Activated CD4-positive, alpha-beta T cell treated with anti-CD3 and anti-CD28 coated beads, Interleukin-2, amount 10 ng/mL, durations not matched to agents 24 days and 14 days (primary cell): ENCODE measurements at places on chromosomes 11 and 22. TPM values are rescaled to one million over a fixed set of nuclear protein-coding genes. Genes with fewer than 3 reads are reported as not detected.

DNA sequence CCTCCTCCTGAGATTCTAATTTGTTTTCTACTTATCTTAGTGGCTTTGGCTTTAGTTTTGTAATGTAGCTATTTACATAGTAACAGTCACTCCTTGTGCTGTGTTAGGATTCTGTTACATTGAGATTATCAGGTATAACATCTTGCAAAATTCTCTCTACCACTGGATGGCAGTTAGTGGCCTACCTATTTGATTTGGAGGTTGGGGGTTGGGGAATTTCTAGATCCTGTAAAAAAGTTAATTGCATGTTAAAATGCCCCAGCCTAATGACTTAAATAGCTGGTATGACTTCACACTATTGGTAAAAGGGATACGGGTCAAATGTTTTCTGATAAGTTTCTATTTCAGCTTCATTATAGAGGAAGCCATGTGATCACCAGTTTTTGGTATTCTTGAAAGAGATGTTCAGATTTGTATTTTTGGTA lies 2.8 kb downstream of the GRK3 start:
- no peak for DNase-seq

- DNase-seq, result peak; percentile 84
These were observed 14.2 kb downstream of the DTX4 start for GRCh38 chr11:59186130-59186594.

GRCh38 chr11:28480406-28480805 lies 372.2 kb downstream of the METTL15 start:
- DNase-seq, result no peak

GRCh38 chr11:48096588-48097525 lies 116.5 kb downstream of the PTPRJ start:
- DNase-seq, result no peak

DNA sequence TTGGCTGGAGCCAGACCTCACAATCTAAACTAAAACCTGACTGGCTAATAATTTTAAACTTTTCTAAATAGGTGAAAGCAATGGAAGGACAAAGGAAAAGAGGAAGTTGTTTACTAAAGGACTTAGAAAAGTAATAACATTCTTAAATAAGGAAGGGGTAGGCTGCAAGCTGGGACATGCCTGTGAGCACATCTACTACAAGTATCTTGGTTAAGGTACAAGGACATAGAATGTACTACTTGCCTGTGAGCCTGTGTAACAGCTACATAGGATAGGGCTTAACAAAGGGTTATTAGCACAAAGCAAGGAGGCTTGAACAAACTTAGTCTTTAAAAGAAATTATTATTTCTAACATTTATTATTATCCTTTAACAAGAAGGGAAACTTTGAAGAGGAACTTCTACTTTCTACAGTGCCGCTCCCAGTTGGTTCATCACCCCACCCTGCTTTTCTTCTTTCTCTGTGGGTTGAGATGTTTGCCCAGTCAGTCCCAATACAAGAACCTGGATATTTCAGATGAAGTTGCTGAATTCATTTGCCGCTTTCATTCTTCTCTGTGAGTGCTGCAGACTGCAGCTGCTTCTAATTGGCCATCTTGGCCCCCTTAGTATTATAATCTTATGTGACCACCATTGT lies 87.5 kb downstream of the PRMT3 start:
- DNase-seq, result no peak

GRCh38 chr11:12199231-12199948 lies 89.0 kb downstream of the MICAL2 start:
- no peak for DNase-seq

GRCh38 chr11:10550503-10551289 lies 9.7 kb upstream of the RNF141 start:
- DNase-seq, result no peak

GRCh38 chr22:29427176-29427760 lies 11.1 kb upstream of the RFPL1 start:
- DNase-seq, result no peak

DNA sequence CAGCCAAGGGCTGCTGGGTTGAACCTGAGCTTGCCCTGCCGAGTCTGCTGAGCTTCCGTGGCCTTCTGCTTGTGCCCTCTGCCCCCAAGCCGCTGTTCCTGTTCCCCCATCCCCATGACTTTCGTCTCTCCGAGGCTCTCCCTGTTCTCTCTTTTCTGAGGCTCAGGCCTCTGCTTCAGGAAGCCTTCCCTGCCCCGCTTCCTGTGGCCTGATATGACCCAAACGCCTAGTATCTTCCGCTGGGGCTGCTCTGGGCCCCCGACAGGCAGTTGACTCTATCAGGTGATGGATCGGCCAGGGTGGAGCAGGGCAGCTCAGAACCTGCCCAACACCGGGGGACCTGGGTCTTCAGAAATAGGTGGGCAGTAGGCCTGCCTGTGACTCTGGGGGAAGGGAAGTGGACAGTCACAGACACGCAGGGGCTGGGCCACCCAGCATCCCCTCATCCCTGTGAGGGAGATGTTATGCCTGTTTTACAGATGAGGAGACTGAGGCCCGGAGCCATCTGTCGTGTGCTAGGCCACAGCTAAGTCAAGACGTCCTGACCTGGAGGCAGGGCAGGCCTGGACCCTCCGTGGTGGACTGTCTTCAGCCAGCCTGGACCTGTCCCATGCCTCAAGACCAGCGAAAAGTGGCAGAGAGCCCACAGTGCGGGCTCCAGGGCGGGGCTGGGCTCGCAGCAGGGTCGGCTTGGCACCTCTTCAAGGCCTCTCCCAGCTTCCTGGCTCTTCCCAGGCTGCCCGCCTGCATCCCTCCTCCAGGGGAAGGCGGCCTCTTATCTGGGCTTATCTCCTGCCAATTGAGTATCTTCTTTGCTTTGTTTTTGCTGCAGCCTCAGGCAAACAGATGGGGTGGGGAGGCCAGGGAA lies 16.2 kb downstream of the BAD start:
- DNase-seq, result no peak

DNA sequence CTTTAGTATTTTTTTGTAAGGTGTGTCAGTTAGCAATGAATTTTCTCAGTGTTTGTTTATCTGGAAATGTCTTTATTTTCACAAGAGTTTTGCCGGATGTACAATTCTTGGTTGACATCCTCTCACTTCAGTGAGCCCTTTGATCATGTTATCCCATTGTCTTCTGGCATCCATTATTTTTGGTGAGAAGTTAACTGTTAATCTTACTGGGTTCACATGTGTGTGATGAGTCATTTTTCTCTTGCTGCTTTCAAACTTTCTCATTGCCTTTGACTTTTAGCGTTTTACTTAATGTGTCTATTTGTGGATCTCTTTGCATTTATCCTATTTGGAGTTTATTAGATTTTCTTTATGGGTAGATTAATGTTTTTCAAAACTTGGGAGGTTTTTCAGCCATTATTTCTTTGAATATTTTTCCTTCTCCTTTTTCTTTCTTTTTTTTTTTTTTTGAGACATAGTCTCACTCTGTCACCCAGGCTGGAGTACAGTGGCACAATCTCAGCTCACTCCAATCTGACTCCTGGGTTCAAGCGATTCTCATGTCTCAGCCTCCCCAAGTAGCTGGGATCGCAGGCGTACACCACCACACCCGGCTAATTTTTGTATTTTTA lies 100.5 kb upstream of the RRM1 start:
- DNase-seq, result no peak

DNA sequence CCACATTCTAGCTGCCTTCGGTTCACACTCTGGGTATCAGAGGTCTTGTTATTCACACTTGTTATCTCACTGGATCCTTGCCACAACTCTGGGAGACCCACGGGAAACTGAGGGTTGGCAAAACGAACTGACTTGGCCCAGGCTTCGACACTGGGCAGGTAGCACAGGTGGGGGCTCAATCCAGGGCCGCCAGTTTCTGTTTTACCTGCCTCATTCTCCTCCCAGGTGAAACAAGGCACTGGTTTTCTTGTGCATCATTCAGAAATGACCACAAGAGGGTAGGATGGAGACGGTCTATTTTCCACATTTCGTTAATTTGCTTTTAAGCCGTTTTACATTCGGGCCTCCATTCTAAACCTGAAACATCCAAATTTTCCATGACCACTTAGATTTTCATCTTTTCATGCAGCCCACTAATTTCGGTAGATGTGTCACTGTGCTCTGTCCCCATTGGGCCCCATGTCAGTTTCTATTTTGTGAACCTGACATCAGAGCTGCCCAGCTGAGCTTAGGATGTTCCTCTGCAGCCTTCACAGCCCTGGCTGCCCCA lies 108.1 kb downstream of the KIAA1671 start:
- peak; percentile 78 for DNase-seq

DNA sequence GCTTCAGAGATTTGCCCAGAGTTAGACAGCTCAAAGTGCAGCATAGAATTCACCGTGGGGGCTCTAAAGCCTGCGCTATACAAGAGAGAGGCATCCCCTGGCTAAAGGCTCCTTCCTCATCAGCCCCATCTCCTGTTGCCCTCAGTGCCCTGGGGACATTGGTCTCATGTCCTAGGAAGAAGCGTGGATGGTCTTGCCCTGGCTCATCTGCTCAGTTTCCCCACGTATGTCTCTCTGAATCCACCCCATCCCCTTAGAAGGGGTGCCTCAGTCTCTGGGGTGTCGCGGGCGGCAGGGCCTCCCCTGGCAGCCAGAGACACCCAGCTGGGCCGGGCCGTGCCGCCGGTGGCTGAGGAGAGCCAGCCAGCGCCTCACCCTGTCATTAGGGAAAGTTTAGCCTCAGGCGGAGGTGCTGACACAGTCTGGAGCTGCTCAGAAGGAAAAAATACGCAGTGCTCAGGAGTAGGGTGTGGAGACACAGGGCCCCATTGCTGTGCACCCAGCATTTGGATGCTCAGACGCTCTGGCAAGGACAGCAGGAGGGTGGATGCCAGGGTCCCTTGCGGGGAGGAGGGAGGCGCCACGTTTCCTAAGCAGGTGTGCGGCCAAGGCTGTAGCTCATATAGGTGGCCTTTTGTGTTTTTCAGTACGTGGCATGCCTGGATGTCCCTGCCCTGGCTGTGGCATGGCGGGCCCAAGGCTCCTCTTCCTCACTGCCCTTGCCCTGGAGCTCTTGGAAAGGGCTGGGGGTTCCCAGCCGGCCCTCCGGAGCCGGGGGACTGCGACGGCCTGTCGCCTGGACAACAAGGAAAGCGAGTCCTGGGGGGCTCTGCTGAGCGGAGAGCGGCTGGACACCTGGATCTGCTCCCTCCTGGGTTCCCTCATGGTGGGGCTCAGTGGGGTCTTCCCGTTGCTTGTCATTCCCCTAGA lies 1.3 kb downstream of the SLC39A13 start:
- DNase-seq, result no peak

DNA sequence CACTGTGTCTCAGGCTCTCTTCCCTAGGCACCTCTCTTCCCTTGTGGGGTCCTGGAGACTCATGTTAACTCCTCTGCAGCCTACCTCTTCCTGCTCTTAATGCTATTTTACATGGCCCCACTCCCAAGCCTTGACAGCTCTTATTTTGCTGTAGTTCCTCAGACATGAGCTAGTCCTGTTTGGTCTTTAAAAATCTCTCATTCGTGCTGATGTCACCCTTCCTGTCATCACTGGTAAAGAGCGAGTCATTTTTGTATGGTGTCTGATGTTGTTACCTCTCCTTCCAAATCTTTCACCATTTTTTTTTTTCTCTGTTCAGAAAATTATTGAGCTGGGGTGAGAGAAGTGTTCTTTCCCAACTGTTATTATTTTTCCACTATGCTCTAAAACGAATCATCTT lies 84.8 kb upstream of the ZBED5 start:
- no peak for DNase-seq

- no peak for DNase-seq
These were observed 11.7 kb upstream of the HTATIP2 start for GRCh38 chr11:20351751-20352262.

CHRM4 gene
- 0.80 and 0.84 TPM in 2 replicates for total RNA-seq

ZNF70 gene
- total RNA-seq, result 2.5 and 2.6 TPM in 2 replicates

FLRT1 gene
- not detected in 2 replicates for total RNA-seq

CEP126 gene
- total RNA-seq, result 0.72 and 0.90 TPM in 2 replicates

SEPTIN3 gene
- 5.7 and 6.8 TPM in 2 replicates for total RNA-seq

FGF19 gene
- not detected in 2 replicates for total RNA-seq

UBQLN3 gene
- total RNA-seq, result not detected in 2 replicates

BBOX1 gene
- total RNA-seq, result not detected in 2 replicates
